ENCODE measurements at places on chromosomes 2 and 18.

GRCh38 chr2:114651933-114652332 is 209.5 kb downstream of the DPP10 start:
- DNase-seq: no peak

DNA sequence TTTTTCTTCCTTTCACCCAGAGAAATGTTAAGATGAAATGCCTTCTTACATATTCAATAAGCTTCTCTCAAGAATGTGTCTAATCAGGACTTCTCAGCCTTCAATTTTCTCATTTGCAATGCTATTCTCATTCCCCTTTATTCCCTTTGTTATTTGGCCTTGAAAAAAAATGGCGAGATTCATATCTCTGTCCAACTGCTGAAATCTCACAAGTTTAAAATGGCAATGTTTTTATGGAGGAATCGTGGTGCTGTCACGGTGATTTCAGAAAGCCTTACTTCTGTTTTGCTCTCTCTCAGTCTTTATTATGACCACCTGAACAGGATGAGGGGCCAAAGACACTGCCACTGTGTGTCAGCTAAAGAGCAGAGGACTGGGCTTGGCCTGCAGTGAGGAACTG is 928.5 kb downstream of the DCC start:
- DNase-seq: no peak

- no peak for DNase-seq
These were observed 6.0 kb downstream of the IGFBP5 start for GRCh38 chr2:216689397-216689796.

- peak; percentile 34 for DNase-seq
These were observed 448 bp downstream of the IMPA2 start for GRCh38 chr18:11981543-11982366.

- no peak for DNase-seq
These were observed 888.3 kb upstream of the CELF4 start for GRCh38 chr18:38453880-38454279.

GRCh38 chr2:169716238-169716886 is 17.3 kb upstream of the KLHL23 start:
- no peak for DNase-seq

GRCh38 chr2:160882906-160883305 is 277.3 kb upstream of the TANK start:
- DNase-seq: no peak

DNA sequence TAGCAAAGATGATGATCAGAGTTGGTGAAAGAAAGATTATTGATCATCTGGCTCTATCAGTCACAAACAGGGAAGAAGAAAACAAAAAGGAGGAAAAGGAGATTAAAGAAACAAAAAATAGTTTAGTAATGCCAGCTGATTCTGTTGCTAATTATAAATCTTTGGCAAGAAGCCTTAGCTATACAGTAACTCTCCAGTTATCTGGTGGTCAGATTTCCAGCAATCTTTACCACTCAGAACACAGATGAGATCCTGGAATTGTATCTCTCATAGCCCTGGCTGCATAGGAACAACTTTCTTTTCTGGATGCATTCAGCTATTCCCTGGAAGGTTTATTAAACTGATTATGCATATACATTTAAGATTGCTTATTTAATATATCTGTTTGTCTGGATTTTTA is 256.8 kb upstream of the ZEB2 start:
- DNase-seq: no peak

DNA sequence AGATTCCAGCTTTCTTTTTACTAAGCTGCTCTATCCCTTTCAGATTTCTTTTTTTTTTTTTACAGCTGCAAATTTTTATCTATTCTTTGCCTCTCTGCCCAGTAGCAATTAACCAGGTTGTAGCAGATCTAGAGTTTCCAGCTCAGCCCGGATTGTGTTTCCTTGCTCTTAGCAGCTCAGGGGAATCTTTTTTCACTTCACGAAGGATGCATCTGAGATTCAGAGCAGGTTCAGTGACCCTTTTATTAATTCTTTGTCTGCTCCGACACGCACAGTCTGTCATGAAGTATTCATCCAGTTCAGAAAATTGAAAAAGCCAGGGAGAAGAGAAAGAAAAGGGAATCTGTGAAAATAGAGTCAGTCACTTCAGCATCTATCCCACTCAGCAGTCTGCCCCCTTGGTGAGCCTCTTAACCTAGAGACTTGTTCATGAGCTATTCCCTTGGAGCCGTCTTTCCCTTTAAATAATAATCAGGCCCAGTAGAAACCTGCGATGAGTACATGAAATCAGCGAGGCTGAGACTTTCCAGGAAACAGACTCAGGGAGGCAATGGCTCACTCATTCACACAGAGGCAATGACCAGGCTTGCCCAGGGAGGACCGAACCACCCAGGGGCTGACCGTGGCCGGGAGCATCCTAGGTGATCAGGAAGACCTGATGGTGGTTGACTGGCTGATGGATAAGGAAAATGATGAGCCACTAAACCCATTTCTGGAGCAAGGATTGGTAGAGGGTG is 103.4 kb upstream of the ITGA6 start:
- peak; percentile 28 for DNase-seq

- DNase-seq: no peak
These were observed 23.9 kb downstream of the MAP4K3 start for GRCh38 chr2:39413063-39413737.

DNA sequence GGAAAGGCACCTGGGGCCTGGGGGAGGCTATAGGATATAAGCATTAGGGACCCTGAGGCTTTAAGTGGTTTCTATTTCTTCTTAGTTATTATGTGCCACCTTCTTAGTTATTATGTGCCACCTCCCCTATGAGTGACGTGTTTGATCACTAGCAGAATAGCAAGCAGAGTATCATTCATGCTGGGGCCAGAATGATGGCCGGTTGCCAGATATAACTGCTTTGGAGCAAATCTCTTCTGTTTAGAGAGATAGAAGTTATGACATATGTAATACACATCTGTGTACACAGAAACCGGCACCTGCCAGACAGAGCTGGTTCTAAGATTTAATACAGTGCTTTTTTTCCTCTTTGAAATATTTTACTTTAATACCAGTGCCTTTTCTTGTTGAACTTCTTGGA is 29.4 kb downstream of the LIPG start:
- DNase-seq: no peak

- DNase-seq: no peak
These were observed 146.7 kb downstream of the PARD3B start for GRCh38 chr2:204691911-204692510.

- no peak for DNase-seq
These were observed 1004.5 kb downstream of the SOCS6 start for GRCh38 chr18:71293322-71293721.

GRCh38 chr2:56130463-56131070 is 53.2 kb upstream of the CCDC85A start:
- DNase-seq: no peak

- peak; percentile 57 for DNase-seq
These were observed 166.4 kb downstream of the TMEM247 start for GRCh38 chr2:46645681-46646162.

DNA sequence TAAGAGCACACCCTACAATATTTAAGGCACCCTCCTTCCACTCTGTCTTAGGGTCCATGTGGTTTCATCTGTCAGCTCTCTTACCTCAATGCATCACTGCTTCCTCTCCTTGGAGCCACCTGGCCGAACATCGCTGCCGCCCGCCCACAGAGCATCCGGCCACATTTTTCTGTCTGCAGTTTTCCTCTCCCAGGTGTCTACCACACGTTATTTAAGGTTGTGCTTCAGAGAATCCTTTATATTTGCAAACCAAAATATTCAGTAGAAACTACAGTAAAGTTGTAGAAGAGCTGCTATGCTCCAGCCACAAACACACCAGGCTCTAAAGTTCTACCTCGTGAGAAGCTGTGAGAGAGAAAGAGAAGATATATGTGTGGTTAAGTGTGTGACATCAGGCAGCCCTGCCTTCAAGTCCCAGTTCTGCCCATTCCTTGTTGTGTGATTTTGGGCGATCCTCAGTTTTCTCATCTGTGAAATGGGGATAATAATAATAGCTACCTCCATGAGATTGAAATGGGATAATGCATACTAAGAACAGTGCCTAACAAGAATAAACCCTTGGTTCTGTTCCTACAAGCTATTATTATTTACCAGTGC is 4.9 kb upstream of the STK17B start:
- no peak for DNase-seq

DNA sequence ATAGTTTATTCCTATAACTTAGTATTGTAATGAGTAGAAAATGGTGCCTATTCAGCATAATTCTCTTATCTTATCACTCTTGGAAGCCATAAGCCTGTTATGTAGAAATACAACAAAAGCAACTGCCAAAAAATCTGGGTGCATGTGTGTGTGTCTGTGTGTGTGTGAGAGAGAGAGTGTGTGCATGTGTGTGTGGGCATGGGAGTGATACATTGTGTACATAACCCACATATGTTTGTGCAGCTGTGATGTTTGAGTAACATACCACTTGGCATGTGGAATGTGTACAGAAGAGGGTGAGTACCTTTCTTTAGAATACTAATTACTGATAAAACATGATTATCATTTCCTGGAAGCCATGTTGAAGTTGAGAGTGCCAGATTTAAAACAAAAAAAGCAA is 642.3 kb upstream of the SYT4 start:
- no peak for DNase-seq

DNA sequence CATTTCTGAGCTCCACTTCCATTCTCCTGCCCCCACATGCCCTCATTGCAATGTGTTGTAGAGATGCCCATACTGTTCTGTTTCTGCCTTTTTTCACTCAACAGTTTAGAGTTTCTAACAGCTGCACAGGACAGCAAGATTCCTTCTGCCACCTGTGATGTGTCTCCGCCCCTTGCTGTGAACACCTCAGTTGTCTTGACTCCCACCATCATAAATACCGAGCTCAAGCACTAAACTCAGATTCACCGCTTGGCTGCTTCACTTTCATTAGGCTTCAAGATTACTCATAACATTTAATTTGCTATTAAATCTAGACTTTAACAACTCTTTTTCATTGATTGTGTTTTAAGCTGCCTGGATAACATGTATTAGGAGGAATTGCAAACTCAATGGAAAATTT is 141.0 kb downstream of the MAP2 start:
- no peak for DNase-seq

GRCh38 chr18:56130481-56130880 is 507.9 kb downstream of the TXNL1 start:
- no peak for DNase-seq

DNA sequence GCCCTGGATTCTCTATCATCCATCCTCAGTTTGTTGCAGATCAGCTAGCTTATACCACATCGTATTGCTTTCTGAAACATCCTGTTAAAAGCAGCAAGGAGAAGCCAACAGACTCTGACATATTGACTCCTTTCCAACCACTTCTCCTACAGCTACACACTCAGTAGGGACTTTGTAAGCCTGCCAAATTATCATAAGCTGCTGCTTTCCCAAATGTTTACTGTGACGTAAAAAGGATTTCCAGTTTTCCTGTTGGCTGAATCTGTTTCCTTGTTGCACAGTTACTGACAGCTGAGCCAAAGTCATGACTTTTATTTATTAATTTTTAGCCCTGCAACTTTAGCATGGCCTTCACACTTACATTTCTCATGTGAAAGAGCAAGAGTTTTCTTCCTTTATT is 294.3 kb downstream of the KCNJ3 start:
- no peak for DNase-seq

DNA sequence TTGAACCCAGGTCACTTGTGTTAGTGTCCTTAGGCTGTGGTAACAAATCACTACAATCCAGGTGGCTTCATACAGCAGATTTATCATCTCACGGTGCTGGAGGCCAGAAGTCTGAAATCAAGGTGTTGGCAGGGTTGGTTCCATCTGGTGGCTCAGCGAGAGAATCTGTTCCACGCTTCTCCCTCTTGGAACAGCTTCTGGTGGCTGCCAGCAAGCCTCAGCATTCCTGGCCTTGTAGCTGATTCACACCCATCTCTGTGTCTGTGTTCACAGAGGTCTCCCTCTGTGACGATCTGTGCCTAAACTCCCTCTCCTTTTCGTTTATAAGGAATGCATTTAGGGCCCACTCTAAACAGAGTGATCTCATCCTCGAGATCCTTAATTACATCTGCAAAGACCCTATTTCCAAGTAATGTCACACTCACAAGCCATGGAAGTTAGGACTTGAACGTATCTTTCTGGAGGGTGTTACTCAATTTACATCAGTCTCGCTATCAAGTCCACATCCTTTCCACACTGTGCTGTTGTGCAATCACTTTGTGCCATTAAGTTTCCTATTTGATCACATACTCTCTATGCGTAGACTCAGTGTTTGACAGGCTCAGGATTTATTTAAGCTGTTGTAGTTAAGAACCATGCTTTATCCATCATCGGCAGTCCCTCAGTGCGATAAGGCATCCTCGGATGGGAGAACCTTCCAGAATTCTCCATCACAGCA is 164.4 kb downstream of the SOCS6 start:
- DNase-seq: no peak

DNA sequence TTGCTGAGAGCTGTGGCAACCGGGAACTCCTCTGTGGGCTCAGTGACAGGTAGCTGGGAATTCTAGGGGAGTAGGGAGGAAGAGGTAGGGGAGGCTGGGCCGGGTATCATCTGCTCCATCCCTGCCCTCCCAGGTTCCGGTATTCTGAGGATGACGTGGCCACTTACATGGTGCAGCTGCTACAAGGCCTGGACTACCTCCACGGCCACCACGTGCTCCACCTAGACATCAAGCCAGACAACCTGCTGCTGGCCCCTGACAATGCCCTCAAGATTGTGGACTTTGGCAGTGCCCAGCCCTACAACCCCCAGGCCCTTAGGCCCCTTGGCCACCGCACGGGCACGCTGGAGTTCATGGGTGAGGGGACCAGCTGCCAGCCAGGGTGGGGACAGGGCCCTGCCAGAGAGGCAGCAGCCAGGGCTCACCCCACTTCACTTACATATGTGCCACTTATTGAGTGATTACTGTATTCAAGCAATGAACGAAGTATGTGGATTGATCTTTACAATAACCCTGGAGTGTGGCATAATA is 8.0 kb upstream of the GMPPA start:
- DNase-seq: no peak

GRCh38 chr2:179686718-179687342 is 174.6 kb downstream of the ZNF385B start:
- no peak for DNase-seq

DNA sequence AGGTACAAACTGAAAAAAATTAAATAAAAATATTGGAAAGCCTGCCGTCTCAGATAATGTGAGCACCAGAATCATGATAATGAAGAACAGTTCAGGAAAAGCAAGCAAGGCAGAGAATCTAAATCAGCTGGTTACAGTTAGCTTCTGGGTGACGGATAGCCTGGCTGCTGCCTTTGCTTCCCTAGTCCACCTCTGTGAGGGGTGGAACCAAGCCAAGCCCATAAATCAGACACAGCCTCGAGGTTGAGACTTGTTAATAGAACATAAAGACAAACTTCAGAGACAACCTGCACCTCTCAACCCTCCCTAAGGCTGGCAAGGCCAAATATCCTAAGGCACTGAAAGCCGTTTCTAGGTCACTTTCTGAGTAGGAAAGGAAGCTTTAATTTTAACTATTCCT is 334.7 kb upstream of the SLC39A10 start:
- no peak for DNase-seq

DNA sequence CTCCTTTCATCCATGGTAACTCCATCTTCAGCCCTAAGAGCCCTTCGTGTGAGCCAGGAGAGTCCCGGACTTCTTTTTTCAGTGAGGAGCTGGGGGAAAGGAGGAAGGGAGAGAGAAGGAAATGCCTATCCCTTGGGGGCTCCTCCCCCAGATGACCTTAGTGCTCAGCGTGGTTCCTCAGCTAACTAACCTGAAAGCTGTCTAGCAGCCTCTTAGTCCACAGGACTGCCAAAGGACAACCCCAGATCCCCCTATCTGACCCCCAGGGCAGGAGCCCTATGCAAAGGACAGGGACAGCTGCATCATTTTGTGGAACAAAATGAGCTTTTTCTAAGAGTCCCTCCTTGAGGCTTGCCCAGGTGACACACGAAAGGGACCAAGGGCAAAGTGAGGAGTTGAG is 7.9 kb downstream of the SPR start:
- no peak for DNase-seq

- no peak for DNase-seq
These were observed 40.7 kb downstream of the DYSF start for GRCh38 chr2:71494091-71494490.

Data from head of caudate nucleus (tissue), 42 donors.